ENCODE measurements at places on chromosomes 1 and 21.

DNA sequence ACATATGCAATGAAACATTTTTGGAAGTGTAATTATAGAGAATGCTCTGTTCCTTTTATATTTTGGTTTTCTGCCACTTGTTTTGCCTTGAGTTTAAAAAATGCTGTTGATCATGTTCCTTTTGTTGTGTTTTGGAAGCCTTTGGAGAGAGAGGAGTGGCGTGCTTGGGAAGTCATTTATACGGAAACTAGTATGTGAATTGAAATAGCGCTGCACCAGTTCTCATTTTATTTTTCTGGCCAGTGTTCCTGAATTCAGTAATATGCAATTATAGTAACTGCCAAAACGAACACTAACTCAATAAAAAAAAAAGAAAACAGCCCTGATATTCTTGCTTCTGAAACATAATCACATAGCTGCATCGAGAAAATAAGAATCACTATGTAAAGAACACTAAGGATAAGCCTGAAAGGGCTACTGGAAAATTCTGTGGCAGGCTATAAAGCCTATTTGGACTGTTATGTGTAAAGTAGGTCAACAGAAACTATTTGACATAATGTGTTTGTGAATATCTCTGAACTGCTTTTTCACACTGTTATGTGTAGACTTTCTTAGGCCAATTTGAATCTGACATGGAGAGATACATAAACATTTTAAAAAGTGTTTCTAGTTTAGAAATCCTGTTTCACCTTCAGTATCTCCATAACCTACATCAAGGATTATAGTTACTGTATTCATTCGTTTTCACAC lies 742.0 kb downstream of the KCNT2 start:
- DNase-seq = no peak

DNA sequence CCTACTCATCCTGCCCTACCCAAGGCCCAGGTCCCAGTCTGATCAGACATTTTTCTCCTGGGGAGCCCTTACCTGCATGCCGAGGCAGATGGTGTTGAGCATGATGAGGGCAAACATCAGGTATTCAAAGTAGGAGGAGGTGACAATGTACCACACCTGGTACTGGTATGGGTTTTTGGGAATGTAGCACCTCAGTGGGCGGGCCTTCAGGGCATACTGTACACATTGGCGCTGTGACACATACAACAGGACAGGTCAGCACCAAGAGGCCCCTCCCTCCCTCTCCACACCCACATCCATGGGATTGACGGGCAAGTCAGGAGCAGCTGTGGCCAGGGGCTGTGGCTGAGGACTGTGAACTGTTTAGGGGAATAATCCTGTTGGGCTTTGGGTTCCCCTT lies 37.1 kb upstream of the KIF21B start:
- no peak for DNase-seq

GRCh38 chr1:208944981-208945451 lies 638.5 kb upstream of the CAMK1G start:
- no peak for DNase-seq

GRCh38 chr1:58883888-58884482 lies 100.1 kb upstream of the JUN start:
- no peak for DNase-seq

DNA sequence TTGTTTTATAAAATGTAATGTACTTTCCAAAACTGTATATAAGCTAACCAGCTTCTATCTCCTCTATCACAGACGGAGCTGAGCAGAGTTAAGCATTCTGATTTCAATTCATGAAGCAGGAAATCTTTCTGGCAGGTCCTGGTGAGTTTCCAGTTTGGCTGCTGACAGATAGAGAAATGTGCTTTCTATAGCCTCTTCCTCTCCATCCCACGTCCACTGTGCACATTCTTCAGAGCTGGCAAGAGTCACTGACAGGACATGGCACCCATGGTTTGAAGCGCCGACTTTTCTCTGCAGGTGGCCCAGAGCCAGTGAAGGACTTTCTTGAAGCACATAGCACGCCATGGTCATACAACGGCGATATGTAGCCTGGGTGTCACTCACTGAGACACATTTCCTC lies 52.3 kb upstream of the POU2F1 start:
- no peak for DNase-seq
